ENCODE measurements at places on chromosomes 5 and 9.

- DNase-seq, result no peak
Observed at GRCh38 chr5:68015381-68016302, 199.9 kb upstream of the PIK3R1 start.

DNA sequence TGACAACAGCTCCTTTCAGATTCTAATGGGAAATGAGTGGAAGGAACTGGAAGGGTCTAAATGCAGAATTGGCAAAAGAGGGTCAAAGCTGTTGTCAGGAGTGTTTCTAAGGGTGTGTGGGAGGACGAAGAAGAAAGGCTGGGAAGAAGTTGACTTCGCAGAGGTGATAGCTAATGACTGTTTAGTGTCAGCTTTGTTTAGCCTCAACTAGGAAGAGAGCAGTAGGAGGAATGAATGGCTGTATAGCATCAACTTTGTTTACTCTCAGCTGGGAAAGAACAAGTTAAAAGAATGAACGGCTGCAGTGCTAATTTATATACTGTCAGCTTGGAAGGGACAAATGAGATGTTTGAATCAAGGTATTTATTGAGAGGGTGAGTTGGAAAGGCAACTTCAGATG, 5.9 kb upstream of the LIX1 start:
- DNase-seq, result no peak

DNA sequence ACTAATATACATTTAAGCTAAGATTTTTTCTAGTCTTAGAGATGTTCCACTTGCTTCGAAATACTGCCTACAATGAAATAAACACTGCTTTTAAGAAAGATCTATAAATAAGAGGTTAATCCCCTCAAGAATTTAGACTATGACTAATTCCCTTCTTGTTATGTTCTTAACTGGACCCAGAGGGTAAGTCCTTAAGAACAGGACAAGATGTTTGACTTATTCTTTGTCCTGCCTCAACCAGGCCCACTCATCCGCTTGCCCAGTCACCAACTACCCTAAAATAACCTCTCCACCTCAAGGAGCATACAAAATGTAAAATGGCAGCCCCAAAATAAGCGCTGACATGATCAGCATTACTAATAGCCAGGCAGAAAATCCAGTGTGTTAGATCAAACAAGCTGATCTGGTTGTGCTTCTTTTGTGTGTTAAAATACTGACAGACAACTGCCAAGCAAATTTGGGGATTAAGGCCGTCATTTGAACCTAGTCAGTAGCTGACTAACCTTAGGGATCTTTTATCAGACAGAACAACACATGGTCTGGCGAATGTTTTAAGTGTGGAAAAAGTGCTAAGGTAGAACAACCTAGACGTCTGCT, 93.7 kb upstream of the SMC5 start:
- DNase-seq, result no peak

- no peak for DNase-seq
Observed at GRCh38 chr9:136093995-136094881, 851 bp downstream of the NACC2 start.

DNA sequence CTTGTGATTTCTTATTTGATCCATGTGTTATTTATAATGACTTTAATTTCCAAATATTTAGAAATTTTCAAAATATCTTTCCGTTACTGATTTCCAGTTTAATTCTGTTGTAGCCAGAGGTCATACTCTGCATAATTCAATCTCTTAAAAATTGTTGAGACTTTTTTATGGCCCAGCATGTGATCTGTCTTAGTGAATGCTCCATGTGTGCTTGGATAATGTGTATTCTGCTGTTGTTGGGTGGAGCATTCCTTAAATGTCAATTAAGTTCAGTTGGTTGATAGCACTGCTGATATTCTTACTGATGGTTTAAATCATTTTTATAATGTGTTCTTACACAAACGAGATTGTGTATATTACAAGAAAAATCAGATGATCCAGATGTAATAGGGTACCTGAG, 180.8 kb downstream of the RGS3 start:
- no peak for DNase-seq

DNA sequence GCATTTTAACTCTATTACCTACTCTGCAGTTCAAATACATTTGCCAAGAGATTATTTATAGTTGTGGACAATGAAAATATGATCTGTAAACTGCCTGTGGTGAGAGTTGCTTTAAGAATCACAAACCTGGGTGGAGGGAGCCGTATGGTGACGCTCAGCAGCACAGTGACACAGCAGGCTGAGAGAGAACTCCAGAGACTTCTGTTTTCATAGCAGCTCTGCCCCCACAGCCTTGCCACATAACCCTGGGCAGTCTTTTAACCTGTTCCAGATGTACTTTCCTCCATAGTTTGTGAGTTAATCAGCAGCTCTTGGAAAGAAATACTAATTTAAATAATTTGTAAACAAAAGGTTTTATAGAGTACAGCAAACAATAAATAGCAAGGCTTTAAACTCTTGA, 450.5 kb downstream of the ELAVL2 start:
- DNase-seq, result no peak

Data from NCI-H1930 (cell line).